RCC 7860 (cell line): ENCODE measurements at places on chromosomes 13 and 19.

- peak; percentile 38 for DNase-seq
Observed at GRCh38 chr19:42480335-42481095, 37.8 kb upstream of the CXCL17 start.

GRCh38 chr19:6519289-6519688, 11.5 kb upstream of the TNFSF9 start:
- peak; percentile 91 for DNase-seq

DNA sequence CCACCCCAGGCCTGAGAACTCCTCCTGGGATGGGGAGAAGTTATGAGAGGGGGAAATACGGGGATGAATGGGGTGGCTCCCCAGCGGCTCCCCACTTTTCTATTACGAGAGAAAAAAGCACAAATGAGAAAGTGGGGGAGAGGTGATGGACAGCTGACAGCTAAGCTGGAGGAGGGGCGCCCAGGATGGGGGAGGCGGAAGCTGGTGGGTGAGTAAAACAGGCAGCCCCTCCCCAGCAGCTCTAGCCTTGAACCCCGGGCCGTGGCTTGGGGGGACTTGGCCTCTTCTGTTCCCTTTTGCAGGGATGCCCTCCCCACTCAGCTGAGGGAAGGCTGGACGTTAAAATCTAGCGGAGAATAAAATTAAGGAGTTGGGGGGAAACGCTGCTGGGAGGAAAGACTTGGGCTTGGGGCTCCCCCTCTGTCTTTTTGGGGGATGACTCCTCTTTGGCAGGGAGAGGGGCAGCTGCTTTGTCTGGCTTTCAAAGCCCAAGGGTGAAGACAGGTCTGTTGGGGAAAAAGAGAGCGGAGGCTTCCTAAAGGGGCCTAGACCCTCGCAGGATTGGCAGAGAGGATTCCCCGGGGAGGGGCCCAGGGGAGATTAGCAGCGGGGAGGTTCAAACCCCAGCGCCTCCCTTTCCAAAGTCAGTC, 1.4 kb upstream of the SAMD1 start:
- DNase-seq, result no peak

- DNase-seq, result no peak
Observed at GRCh38 chr13:52377898-52378297, 28.1 kb downstream of the THSD1 start.

GRCh38 chr19:38378866-38379265, 4.5 kb downstream of the PSMD8 start:
- DNase-seq, result no peak
